ENCODE measurements at places on chromosomes 2 and 18.

- peak; percentile 26 for DNase-seq
Observed at GRCh38 chr2:63734510-63734909, 107.2 kb upstream of the UGP2 start.

- no peak for DNase-seq
Observed at GRCh38 chr18:5058768-5059695, 138.0 kb downstream of the AKAIN1 start.

DNA sequence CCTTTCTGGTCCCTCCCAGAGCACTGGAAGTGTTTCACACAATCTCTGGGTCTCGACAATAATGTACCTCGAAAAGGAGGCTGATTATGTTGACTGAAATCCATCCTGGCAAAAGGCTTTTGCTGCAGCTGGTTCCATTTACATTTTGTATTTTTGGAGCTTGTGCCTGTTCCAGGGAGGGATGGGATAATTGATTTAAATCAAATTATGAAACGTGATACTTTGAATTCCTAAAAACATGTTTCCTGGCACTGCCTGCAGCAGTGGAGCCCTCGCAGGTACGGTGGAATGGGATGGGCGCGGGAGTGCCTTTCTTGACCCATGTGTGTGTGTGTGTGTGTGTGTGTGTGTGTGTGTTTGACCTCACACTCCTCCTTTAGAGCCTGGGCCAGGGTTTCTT, 455.5 kb upstream of the MEIS1 start:
- no peak for DNase-seq

- DNase-seq: no peak
Observed at GRCh38 chr2:179636100-179636980, 225.1 kb downstream of the ZNF385B start.

GRCh38 chr2:63598981-63599380, 10.2 kb downstream of the MDH1 start:
- no peak for DNase-seq
